ENCODE measurements at places on chromosomes 3 and 15. TPM values are rescaled to one million over a fixed set of nuclear protein-coding genes. Genes with fewer than 3 reads are reported as not detected.

- DNase-seq = no peak
Observed at GRCh38 chr3:107705046-107705445, 182.3 kb downstream of the BBX start.

PLA1A gene
- total RNA-seq = 7.5 TPM

DNA sequence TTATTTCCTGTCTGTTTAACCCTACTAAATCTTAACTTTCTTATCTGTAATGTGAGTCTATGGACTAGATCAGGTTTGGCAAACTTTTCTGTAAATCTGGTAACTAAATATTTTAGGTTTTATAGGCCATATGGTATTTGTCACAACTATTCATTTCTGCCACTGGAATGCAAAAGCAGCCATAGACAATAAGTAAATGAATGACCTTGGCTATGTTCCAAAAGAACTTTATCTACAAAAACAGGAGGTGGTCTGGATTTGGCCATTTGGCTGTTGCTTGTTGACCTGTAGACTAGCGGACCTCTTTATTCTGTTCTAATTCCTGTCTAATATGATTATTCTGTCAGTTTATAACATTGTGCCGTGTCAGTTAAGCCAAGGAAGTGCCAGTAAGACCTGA lies 314.2 kb downstream of the LPP start:
- DNase-seq = no peak

GRCh38 chr15:99076109-99076508 lies 28.8 kb upstream of the SYNM start:
- DNase-seq = no peak

DNA sequence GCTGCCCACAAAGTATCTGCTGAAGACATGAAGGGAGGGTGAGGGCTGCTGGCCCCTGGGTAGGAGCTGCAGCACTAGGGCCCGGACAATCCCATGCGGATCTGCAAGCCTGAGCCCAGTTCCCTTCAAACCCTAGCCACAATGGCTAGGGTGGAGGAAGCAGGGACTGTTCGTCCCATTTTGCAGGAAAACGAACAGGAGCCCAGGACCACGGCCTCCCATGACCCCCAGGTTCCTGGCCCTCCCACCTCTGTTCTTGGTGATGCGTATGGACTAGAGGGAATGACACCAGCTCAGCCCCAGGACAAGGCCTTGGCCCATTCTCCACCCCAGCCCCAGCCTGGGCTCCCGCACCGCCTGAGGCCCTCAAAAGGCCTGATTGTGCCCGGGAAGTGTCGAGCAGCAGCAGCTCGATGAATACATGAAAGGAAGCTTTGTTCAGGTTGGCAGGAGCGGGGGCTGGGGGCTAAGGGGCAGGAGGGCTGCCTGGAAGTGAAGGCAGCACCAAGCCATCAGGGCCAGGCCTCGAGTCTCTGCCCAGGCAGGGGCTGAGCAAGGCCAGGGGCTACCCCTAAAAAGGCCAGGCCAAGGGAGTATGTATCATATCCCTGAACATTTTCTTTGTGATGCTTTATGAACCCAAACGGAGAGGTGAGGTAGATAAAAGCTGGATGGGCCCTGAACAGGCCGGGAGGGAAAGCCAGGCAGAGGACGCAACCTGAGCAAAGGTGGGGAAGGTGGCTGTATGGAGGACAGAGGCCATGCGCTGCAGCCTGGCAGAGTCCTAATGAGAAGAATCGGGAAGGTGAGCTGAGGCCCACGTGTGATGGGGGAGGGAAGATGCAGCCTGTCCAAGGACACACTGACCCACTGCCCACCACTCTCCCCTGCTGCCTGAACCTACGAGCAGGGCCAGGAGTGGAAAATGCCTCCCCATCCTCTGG lies 12.2 kb downstream of the SEMA7A start:
- DNase-seq = no peak

- DNase-seq = no peak
Observed at GRCh38 chr3:15121936-15122335, 23.0 kb upstream of the RBSN start.

DNA sequence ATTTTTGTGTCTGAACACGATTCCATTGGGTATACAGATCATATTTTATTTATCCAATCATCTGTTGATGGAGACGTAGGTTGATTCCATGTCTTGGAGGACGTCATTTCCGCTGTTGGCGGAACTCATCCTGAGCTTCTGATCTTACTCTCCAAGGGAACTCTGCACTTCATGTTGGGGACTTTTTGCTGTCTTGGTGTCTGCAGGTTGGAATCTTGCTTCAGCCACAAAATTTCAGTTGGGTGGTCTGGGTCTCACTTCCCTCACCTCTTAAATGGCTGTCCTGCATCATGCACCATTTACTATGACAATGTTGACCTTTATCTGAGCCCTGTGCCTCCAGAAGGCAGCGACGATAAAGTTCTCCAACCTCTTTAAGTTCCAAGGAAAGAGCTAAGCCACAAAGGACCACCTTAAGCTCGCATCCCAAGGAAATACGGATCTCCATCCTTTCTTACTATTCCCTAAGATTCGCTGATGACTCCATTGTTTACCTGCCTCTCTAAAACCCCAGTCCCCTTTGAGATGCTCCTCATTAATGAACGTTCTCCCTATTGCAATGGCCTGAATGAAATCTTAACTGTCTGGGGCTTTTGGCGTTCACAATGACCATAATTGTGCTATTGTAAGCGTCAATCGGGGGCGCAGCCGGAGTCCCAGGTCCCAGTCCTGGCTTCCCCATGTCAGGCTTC lies 23.1 kb upstream of the RNU6-1 start:
- no peak for DNase-seq

GRCh38 chr3:44396200-44397171 lies 57.9 kb downstream of the TCAIM start:
- no peak for DNase-seq

DNA sequence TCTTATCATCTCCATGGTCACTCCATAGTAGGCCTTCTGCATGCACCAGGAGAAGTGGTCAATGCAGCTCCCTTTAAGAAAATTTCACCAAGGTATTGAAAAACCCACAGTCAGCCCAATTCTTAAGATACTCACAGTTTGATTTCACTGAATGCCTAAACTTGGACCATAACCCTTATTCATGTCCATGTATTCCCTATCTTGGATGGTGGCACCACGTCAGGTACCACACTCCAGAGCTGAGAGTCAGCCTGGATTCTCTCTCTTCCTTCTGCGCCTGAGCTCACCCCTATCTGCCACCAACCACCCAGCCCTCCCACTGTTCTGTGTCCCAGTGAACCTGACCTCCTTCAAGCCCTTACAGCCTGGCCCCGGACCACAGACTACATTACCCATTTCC lies 183.2 kb upstream of the NR2F2 start:
- DNase-seq = no peak

DNA sequence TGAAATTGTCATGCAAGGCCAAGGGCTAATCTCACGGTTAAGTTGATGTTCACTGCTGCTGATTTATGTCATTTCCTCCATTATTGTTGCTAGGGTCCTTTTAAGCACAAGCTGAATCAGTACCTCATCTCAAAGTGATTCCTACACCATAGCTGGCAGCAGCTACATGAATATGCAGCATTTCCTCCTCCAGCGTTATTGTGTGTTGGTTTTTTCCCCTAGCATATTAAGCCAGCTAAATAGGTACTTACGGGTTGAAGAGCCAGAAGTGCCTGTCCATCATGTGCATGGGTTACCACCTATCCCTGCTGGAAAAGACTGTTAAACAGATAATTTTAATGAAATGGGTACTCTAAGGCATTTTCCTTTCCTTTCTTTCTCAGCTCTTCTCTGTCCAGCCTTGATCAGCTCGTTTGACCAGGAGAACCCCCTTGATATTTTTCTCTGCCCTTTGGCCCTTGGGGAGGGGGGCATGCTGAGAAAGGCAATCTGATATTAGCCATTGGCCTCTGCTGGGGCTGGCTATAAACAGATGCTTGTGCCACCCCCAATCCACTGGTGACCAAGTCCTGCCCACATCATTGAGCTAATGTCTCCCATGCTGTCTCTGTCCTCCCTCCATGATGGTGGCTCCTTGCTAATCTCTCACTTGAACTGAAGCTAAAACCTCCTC lies 115.6 kb upstream of the PLXNA1 start:
- no peak for DNase-seq

GRCh38 chr3:50411229-50411628 lies 51.9 kb upstream of the TMEM115 start:
- no peak for DNase-seq

DNA sequence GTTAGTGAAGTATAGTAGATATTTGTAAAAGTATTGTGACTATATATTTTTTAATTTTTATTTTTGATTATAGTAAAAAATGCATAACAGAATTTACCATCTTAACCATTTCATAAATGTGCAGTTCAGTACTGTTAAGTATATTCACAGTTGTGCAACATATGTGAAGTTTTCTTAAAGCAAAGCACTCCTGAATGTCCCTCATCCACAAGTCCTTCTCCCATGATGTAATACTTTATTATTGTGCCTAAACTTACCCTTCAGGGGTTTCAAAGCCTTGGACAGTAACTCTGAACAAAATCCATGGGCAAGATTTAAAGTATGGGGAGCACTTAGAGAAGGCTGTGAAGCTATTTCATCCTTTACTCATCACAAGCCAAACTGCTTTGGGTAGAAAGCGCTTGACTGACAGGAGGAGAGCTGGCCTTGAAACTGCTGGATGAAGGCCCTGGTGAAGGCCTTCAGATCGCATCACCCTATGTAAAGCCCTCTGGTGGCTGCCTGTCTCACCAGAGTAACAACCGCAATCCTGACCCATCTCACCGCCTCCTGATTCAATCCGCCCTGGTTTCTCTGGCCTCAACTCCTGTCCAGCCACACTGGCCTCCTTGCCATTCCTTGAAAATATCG lies 28.0 kb downstream of the LSM3 start:
- DNase-seq = no peak

- DNase-seq = no peak
Observed at GRCh38 chr3:71979175-71979574, 194.2 kb upstream of the PROK2 start.

DNAJB11 gene
- 60.5 TPM for total RNA-seq

LAMB2 gene
- total RNA-seq = 824 TPM

- no peak for DNase-seq
Observed at GRCh38 chr3:182234881-182235280, 523.2 kb downstream of the SOX2 start.

DNA sequence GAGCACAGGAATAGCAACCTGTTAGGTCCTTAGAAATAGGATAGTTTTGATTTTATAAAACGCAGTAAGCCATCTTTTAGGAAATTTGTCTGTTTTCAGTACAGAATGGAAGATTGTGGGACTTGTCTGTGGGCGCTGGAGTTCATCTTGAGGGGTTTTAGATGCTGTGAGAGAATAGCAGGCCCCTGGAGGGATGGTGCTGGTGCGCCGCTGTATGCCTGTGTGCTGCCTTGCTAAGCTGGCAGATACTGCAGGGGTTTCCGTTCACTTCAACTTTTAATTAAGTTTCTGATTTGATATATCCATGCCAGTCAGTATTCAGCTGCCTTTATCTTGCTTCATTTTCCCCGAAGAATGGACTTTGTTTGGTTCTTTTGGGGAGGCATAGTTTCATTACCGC lies 4.2 kb downstream of the CACNA2D3 start:
- DNase-seq = no peak

GRCh38 chr15:51966192-51966591 lies 5.4 kb downstream of the LEO1 start:
- no peak for DNase-seq

DNA sequence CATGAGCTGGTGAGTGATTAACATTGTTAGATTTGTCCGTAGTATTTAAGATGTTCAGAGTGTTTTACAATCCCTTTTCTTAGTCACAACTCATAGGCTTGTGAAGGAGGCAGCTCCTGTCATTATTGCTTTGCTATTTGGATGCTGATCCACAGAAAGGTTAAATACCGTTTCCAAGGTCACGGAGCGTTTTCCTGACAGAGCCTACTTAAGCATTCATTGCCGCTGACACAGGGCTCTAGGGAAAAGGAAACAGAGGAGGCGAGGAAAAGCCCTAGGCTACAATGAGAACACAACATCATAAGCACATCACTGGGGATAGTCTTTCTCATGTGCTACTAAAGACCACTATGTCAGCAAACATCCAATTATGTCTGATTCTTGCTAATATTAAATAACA lies 38.5 kb upstream of the CPB1 start:
- DNase-seq = no peak

GRCh38 chr3:14583548-14584091 lies 43.5 kb upstream of the GRIP2 start:
- DNase-seq = no peak

DNA sequence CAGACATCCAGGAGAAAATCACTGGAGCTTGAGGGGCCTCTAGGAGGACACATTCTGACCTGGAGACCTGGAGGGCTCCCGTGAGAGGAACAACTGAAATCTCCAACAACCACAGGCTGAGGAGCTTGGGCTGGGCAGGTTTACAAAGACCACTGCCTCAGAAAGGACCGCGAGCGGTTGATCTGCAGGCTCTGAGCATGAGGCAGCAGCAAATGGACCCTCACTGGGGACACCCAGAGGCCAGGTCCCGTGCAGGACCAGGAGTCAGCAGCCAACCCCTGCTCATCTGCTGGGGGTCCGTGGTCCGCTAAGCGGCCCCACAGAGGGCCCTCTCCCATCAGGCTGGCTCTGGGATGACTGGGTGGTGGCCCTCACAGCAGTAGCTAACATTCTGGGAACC lies 10.5 kb upstream of the EPHB3 start:
- no peak for DNase-seq

NPAP1 gene
- total RNA-seq = 0.03 TPM

MASP1 gene
- total RNA-seq = 29.9 TPM

- DNase-seq = no peak
Observed at GRCh38 chr3:40930131-40930538, 269.2 kb upstream of the CTNNB1 start.

CA12 gene
- total RNA-seq = 0.57 TPM

GRCh38 chr3:140298569-140299070 lies 363.6 kb downstream of the CLSTN2 start:
- DNase-seq = no peak

MRPL46 gene
- 30.0 TPM for total RNA-seq

DNA sequence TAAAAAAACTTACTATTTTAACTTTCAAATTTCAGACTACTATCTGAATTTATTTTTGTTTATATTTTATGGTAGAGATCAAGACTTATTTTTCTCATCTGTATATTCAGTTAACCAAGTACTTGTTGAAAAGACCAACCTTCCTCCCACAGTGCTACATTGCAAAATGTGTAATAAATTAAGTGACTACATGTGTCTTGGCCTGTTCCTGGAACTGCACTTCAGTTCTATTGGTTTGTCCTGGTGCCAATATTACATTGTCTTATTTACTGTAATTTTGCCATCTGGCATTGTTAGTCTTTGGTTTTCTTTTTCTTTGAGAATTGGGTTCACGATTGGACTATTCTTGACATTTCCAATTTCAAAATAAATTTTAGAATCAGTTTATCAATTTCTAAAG lies 138.4 kb upstream of the KCNMB2 start:
- no peak for DNase-seq

KLHL18 gene
- total RNA-seq = 33.8 TPM
